ENCODE measurements at places on chromosomes 5 and 9.

GRCh38 chr5:22431840-22432239, 421.3 kb downstream of the CDH12 start:
- no peak for DNase-seq

- DNase-seq, result no peak
Observed at GRCh38 chr5:201672-202071, 10.4 kb downstream of the LRRC14B start.

GRCh38 chr5:143491646-143492045, 88.2 kb upstream of the NR3C1 start:
- DNase-seq, result no peak

GRCh38 chr9:37565661-37566618, 10.2 kb downstream of the FBXO10 start:
- no peak for DNase-seq

GRCh38 chr5:50476549-50476948, 35.5 kb upstream of the EMB start:
- no peak for DNase-seq

DNA sequence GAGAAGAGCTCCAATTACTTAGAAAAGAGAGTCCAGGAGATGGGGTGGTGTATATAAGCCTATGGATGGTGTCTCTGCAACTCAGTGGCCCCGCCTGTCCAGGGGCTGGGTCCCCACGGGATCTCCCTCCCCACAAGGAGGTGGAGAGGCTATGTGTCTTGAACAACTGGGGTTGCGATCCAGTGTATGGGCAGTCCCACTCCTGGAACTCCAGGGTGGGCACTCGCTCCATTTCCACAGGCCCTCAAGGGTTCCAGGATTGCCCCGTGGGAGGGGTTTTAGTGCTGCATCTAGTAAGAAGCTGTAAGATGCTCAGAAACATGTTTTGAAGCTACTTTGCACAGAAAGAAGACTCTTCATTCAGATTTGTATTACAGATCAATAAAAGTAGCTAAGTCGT, 558 bp upstream of the SMAD5 start:
- no peak for DNase-seq

- DNase-seq, result no peak
Observed at GRCh38 chr5:117880932-117881331, 1107.4 kb downstream of the DTWD2 start.

GRCh38 chr9:124256517-124257069, 1.2 kb upstream of the NEK6 start:
- no peak for DNase-seq

- DNase-seq, result no peak
Observed at GRCh38 chr5:90562341-90562740, 3.7 kb downstream of the ADGRV1 start.

DNA sequence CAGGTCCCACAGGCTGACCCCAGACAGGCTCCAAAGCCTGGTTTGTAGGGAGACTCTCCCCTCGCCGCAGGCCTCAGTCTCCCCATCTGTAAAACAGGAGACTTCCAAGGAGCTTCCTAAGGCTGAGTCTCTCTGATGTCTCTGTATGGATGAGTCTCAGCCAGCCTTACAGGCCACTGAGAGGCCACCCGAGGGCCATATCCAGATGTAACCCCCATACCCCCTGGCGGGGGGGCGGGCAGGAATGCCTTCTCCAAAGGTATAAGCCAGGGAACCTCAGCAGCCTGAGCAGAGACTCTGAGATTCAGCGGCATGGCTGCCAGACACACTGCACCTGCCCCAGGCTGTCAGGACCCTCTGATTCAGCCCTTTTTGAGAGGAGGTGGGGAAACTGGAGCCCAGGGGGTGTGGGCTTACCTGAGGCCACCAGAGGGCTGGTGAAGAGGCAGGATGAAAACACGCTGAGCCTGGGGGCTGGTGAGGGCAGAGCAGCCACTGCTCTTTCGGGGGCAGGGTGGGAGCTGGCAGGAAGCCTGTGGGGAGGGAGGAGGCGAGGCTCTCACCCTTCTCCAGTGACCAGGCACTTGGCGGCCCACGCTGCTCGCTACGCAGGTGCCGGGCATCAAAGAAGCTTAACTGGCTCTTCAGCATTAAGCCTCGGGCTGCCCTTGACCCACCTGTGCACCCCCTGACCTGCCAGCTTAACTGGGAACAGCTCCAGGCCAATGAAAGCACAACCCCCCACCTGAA, 5.5 kb upstream of the SUSD3 start:
- no peak for DNase-seq

DNA sequence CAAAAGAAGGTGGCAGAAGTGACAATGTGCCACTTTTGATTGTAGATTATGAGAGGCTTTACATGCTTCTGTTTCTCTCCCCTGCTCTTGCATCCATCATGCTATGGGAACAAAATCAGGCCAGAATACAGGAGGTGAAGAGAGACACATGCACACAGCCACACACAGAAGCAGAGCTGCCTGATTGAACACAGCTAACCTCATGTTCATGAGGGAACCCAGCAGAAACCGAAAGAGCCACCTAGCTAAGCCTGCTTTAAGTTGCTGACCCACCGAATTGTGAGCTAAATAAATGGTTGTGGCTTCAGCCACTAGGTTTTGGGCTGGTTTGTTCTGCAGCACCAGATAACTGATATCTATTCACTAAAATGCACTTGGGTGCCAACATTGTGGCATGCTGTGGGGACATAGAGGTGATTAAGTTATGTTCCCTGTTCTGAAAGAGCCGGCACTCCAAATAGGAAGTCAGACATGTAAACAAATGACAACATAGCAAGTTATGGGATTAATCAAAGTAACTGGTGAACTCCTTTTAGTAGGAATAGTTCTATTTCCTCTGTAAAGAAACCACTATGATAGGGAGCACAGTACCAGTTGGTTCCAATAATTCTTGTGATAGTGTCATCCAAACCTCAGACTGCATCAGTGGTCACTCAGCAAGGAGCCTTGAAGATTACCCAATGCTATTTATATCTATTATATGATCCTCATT, 93.6 kb upstream of the TNC start:
- DNase-seq, result no peak
